ENCODE measurements at places on chromosomes 13 and 19. TPM values are rescaled to one million over a fixed set of nuclear protein-coding genes. Genes with fewer than 3 reads are reported as not detected.

- no peak for DNase-seq
Measured at GRCh38 chr13:105144936-105145335, 1390.5 kb downstream of the EFNB2 start.

GRCh38 chr13:23760000-23760399 lies 129.2 kb downstream of the MIPEP start:
- DNase-seq, result no peak

Gene PEG3
- 180 TPM for total RNA-seq

Gene LILRB3
- total RNA-seq, result 1.4 TPM

DNA sequence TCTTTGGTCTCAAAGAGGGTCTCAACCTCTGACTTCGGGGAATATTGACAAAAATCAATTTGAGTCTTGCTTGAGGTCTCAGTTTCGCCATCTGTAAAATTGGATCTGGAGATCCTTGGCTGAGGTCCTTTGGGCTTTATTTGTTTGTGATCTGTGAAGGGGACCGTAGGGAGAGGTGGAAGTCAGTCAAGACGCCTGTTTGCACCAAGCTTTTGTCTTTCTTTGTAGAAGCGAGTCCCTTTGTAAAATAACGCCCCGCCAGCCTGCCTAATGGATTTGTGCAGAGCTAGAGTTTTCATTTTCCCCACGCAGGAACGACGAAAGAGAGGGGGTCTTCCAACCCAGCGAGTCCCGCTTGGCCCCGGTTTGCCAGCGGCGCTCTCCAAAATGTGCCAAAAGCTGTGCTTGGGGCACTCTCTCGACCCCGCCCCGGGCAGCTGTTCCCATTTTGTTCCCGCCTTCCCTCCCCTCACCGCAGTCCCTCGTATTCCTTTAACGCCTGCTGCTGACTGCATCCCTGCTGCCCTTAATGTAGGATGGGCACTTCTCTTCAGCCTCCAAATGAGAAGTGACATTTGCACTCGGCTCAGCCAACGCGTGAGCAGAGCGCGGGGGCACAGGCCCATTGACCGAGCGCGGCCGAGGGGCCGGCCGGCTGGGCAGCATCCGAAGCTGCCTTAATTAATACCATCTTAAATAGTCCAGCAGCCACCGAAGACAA lies 13.0 kb downstream of the ZIC5 start:
- DNase-seq, result no peak

DNA sequence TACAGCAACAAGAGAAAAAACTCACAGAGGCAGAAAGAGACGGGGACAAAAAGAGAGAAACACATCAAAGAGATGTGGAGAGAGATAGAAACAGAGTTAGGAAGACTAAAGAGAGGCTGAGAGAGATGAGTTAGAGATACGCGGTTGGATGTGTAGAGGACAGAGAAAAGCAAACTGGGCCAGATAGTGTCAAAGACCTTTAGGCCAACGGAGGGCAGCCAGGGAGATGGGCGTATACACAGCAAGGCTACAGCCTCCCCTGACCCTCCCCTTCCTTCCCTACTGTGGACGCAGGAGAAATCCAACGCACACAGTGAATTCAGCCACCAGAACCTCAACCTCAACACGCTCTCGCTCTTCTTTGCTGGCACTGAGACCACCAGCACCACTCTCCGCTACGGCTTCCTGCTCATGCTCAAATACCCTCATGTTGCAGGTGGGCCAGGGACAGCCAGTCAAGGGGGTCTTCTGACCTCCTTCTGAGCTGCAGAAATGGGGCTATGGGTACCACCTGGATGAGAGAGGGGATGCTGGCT lies 18.7 kb downstream of the CYP2B6 start:
- no peak for DNase-seq

GRCh38 chr13:86581706-86582105 lies 782.5 kb upstream of the SLITRK6 start:
- no peak for DNase-seq

Gene QPCTL
- 2.2 TPM for total RNA-seq

- no peak for DNase-seq
Measured at GRCh38 chr13:102091231-102091630, 310.6 kb downstream of the FGF14 start.

Gene KIR3DL2
- total RNA-seq, result not detected

Gene IQCN
- 1.5 TPM for total RNA-seq

Gene PRRG2
- total RNA-seq, result 0.84 TPM

- peak; percentile 68 for DNase-seq
Measured at GRCh38 chr19:14166999-14167575, 30.7 kb upstream of the ASF1B start.

- no peak for DNase-seq
Measured at GRCh38 chr13:24452044-24452443, 60.5 kb downstream of the PARP4 start.

GRCh38 chr13:99464441-99464949 lies 36.8 kb upstream of the TM9SF2 start:
- DNase-seq, result peak; percentile 62

Gene FUT6
- total RNA-seq, result not detected

Gene RUBCNL
- total RNA-seq, result 2.8 TPM

Gene APOC1
- 25.0 TPM for total RNA-seq

DNA sequence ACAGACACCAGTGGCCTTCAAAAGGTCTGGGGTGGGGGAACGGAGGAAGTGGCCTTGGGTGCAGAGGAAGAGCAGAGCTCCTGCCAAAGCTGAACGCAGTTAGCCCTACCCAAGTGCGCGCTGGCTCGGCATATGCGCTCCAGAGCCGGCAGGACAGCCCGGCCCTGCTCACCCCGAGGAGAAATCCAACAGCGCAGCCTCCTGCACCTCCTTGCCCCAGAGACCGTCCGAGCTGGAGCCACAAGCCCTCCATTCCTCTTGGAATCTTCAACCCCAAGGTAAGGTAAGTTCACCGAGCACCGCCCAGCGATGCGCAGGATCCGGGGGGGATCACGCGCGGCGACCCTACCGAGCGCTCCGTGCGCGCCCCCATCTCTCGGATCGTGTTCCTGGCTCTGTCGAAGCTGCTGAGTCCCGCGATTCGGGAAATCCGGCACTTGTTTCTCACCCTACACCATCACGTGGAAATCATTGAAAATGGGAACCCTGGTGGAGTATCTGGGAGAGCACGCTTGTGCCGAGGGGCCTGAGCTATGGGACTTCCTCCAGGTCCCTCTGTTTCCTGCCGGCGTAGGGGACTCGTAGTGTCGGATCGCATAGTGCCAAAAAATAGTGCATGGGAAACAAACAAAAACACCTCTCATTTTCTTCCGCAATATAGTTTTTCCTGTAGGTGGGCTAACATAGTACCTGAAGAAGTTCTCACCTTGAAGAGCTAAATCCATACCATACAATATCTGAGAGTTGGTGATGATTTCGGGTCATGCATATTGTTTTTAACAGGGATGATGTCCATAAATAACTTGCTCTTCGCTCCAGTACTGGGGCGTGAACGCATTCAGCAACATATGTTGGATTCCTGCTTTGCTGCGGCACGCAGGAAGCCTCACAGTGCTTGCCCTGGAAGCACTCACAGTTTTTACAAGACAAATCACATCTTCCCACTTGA lies 9.3 kb downstream of the PDX1 start:
- DNase-seq, result no peak

DNA sequence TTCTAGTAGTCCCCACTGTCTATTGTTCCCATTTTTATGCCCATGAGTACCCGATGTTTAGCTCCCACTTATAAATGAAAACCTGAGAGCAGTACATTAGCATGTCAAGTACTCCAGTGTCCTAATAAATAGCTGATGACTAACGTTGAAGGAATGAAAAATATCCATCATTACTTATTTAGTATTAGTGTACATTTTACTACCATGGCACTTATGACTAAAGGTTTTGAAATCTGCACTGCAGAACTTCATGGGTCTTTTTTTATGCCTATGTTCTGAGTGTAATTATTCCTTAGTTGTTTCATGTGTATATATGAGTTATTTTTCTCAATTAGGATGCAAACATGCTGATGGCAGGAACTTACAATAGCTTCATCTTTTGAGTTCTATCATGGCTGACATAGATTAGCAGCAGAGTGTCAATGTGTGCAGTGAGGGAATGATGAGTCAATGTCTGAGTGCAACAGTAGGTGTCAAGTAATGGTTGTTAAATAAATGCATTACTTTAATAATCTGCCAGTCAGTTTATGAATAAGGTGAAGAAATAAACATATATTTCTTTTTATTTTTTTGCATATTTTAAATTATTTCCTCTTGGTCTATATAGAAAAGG lies 188.4 kb downstream of the ITGBL1 start:
- no peak for DNase-seq

Gene KASH5
- total RNA-seq, result not detected

DNA sequence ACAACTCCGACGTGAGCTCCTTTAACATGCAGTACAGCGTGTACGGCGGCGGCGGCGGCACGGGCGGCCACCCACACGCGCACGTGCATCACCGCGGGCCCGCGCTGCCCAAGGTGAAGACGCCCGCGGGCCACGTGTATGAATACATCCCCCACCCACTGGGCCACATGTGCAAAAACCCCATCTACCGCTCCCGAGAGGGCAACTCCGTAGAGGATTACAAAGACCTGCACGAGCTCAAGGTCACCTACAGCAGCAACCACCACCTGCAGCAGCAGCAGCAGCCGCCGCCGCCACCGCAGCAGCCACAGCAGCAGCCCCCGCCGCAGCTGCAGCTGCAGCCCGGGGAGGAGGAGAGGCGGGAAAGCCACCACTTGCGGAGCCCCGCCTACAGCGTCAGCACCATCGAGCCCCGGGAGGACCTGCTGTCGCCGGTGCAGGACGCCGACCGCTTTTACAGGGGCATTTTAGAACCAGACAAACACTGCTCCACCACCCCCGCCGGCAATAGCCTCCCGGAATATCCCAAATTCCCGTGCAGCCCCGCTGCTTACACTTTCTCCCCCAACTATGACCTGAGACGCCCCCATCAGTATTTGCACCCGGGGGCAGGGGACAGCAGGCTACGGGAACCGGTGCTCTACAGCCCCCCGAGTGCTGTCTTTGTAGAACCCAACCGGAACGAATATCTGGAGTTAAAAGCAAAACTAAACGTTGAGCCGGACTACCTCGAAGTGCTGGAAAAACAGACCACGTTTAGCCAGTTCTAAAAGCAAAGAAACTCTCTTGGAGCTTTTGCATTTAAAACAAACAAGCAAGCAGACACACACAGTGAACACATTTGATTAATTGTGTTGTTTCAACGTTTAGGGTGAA lies 6.6 kb downstream of the SLITRK5 start:
- peak; percentile 39 for DNase-seq

DNA sequence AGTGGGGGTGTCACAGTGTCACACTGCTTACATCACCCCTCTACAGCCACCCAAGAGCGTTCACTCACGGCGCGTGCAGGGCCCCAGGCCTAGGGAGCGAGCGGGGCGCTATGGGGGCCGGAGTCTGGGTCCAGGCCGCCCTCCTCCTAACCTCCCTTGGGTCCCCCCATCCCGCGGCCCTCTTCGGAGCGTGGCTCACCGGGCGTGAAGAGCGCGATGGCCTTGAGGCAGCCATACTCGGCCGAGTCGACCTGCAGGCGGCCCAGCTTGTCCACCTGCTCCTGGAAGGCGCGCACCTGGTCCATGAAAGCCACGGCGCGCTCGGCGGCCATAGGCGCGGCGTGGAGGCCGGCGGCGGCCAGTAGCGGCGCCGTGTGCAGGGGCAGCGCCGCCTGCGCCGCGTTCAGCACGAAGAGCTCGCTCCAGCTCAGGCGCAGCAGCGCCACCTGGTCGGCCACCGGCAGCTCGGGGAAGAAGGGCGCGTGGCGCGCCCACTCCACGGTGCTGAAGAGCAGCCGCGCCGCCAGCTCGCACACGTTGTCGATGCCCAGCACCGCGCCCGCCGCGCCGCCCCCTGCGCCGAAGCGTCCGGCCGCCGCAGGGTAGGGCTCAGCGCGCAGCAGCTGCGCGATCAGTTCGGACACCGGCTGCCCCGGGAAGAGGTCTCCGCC lies 9.4 kb downstream of the OCEL1 start:
- DNase-seq, result peak; percentile 83

DNA sequence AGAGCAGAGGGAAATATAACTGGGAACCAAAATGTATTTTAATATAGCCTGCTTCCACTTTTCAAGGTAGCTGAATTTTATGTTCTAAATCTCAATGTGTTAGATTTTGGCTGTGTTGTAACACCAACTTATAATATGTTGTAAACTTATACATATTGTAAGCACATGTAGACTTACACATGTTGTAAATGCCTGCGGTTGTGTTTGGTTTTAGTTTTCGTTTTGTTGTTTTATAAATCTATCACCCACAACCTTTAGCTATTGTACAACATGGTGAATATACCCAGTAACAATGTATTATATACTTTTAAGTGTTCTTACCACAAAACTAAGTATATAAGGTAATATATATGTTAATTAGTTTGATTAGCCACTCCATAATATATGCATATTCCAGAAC lies 15.6 kb downstream of the KCTD4 start:
- no peak for DNase-seq

Gene ATP8B3
- total RNA-seq, result 0.35 TPM

Gene PTGIR
- 2.7 TPM for total RNA-seq

- DNase-seq, result no peak
Measured at GRCh38 chr13:97268772-97269171, 46.6 kb downstream of the MBNL2 start.

DNA sequence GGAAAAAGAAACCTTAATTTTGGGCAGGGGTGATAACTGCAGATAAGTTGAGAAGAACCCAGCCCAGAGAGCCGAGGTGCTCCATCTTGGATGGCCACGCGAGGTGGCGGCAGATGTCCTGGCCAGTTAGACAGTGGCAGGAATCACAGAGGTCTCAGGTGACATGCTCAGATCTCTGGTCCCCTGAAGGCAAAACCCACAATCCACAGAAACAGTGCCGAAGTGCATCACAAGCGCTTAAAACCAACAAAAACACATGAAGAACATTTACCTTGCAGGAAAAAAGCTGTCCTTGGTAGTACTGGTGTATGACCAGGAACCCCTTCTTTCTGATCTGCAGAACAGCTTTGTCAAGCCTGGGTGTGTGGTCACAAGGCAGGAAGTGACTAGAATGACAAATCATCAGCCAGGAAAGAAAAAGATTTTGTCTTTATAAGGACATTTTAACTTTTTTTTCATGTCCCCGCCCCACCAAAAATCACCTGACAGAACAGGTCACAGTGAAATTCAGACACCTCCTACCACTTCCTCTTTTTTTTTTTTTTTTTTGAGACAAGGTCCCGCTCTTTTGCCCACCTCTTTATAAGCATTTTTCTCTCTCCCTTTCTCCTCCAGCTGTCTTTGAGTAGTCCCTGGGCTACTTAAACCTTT lies at the start of gene LCP1:
Gene LCP1 (minus strand): TSS at position 338 of the 651 bp plus-strand sequence. CDS start 22,515 bp downstream, outside the sequence.
- peak; percentile 42 for DNase-seq

GRCh38 chr13:85427416-85427815 lies 371.8 kb downstream of the SLITRK6 start:
- peak; percentile 15 for DNase-seq

DNA sequence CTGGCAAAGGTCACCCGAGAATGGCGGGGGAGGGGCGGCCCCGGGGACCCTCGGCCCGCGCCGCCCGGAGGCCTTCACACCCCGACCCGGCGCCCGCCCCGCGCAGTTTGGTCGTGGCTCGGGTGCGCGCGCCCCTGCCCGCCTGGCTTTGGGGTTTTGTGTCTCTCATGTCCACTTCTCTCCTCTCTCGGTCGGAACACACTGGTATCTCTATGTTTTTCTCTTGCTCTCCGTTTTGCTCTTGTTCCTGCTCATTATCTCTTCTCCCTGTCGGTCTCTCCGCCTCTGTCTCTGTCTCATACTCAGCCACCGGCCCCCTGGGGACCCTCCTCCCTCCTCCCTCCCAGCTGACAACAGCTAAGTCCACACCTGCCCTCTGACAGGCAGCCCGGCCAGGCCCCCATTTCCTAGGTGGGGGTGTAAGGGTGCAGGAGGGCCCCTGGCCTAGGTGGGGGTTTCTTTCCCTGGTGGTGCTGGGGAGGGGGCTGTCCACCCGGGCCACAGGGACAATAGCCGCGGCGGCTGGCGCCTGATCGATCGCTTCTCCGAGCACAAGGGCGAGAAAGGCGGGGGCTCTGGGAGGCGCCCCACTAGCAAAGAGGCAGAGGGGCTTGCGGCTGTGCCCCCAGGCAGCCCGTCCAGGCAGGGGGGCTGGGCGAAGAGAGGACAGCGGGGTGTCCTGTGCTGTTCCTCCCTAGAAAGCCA lies 2.3 kb downstream of the ONECUT3 start:
- no peak for DNase-seq

All from muscle of leg (tissue), 16 donors.